Fibroblast of the conjunctiva (primary cell): ENCODE measurements at places on chromosomes 6 and 20.

GRCh38 chr6:79731471-79731870, 100.3 kb downstream of the SH3BGRL2 start:
- no peak for DNase-seq

GRCh38 chr6:105587349-105588122, 184.7 kb upstream of the PREP start:
- no peak for DNase-seq

DNA sequence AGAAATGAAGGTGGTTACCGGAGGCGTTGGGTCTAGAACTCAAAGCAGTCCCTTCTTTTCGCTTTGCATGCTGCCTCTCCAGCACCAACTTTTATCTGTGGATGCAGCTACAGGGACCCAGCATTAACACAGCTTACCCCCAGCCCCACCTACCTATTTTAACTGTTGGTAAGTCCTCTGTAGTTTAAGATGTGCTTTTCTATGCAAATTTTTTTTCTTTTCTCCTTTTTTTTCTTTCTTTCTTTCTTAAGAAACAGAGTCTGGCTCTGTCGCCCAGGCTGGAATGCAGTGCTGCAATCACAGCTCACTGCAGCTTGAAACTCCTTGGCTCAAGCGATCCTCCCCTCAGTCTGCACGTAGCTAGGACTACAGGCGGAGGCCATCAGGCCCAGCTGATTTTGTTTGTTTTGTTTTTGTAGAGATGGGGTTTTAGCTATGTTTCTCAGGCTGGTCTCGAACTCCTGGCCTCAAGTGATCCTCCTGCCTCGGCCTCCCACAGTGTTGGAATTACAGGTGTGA, 6.5 kb upstream of the USP45 start:
- peak; percentile 56 for DNase-seq

DNA sequence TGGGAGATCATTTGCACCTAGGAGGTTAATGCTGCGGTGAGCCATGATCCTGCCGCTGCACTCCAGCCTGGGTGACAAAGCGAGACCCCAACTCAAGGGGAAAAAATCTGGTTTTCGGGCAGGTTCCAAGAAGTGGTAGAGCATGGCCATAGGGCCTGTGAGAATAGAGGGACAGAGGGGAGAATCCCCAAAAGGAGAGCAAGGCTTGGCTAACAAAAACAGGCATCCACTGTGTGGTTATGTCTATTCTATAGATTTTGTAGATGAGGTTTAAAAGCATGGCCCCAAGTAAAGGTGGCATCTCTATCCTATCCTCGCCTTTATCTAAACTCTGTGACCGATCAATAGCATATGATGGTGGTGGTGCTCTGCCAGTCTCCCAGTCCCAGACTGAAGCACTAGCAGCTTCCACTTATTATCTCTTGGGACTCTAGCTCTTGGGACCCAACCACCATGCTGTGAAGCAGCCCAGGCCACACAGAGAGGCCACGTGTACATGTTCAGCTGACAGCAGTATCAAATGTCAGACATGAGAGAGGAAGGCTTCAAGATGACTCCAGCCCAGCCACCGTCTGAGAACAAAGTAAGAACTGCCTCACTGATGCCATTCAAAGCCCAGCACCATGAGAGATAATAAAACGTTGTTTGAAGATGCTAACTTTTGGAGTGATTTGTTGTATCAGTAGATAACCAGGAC, 27.7 kb downstream of the EIF2S2 start:
- DNase-seq, result no peak

- DNase-seq, result no peak
Measured at GRCh38 chr6:98514073-98514720, 320.2 kb upstream of the POU3F2 start.

GRCh38 chr6:41318261-41318653, 17.2 kb upstream of the NCR2 start:
- no peak for DNase-seq
